Esophagus squamous epithelium (tissue), 5 donors: ENCODE measurements at places on chromosomes 1 and 21.

DNA sequence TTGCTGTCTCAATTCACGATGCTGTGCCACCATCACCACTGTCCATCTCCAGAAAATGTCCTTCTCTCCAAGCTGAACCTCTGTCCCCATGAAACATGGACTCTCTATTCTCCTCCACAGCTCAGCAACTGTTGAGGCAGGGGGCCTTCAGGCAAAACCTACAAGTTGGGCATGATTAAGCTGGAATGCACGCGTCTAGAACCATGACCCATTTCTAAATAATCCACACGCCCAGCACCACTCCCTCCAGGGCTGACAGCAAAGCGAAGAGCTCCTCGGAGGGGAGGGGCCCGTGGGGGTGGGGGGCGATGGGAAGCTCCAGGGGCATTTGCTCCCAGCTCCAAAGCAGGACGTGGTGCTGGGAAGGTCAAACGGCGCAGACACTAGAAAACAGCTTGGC, 3.3 kb upstream of the HES5 start:
- no peak for DNase-seq

DNA sequence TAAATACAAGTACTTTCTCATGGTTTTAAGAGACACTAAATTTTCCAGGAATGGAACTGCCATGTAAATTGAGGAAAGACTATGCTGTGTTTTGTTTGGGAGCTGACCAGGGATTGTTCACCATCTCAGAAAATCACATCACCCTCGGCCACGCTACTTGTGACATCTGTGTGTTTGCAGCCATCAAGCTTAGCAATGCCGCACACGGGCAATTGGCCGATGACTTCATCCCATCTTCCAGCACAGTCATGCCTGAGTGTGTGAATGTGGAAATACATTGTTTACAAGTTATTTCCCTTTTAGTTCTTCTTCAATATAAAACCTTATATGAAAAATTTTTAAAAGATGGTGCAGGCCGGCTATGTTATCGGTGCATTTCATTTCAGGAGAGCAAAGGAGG, 121.6 kb downstream of the GLIS1 start:
- DNase-seq: no peak

DNA sequence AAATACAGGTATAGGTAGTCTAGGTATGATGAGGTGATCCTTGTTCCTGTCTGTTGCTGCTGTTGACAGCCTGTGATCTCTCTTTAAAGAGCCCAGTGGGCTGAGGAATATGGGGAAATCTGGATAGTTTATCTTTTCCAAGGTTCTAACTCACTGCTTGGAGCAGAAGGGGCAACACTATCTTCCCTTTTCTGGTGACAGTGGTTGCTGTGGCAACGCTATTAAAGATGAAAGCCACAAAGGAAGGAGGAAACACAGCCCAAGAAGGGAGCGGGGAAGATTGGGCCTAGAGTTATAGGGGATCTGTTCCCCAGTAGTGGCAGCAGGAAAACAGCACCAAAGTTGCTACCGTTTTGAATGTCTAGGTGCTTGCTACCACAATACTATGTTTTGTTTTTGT, 8.8 kb downstream of the PCP4L1 start:
- DNase-seq: no peak

- DNase-seq: no peak
Observed at GRCh38 chr1:186165303-186165702, 209.8 kb downstream of the TPR start.

DNA sequence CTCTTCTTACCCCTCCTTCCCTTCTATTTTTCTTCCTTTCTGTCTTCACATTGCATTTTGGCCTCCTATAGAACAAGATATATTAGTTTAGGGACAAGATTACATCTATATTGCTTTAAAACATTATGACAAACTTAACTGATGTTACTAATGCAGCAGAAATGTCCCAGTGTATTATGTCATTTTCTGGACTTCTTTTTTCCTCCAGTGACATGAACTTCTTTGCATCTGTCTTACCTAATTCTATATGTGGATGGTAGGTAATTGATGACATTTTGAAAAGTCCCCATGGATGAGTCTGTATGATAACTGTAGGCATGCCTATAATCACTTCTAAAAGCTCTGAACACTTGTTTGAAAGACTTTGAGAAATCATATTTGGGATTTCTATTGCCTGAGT, 89.5 kb downstream of the FNBP1L start:
- DNase-seq: no peak

DNA sequence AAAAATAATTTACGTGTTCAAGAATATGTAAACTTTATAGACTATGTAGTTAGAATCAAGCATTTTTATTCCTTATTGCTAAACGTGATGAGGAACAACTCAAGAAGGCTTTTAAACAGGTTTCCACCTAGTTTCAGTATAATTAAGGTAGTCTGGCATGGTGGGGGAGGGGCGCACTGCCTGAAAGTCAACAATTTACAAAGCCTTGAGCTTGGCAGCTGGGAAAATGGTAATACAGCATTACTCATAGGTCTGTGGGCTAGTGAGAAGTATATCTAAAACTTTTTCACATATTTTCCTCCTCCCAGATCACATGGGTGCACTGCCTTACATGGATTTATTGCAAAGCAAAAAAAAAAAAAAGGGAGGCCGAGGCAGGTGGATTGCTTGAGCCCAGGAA, 75.2 kb downstream of the EVI5 start:
- DNase-seq: no peak

DNA sequence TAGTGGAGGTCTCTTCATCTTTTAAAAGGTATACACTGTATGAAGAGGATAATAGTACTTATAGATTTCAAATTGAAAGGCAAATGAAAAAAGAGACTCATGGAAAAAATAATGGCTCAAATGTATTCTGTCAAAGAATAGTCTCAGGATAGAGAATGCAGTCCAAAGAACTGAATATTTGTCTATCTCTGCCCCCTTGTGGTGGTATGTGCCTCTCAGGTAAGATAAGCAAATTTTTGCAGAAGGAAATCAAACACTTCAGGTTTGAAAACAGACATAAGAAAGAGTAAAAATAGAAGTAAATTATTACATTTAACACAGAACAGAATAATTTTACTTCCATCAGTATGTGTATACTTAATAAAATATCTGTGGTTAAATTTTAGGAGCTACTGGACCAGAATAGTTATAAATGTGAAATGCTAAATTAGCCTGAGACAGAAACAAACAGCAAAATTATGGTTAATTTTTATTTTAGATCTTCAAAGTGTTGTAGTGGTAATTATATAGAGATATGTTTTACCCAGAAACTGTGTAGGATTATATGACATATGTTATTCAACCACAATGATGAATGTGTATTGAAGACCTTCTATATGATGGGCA, 164.4 kb upstream of the PALMD start:
- DNase-seq: no peak

DNA sequence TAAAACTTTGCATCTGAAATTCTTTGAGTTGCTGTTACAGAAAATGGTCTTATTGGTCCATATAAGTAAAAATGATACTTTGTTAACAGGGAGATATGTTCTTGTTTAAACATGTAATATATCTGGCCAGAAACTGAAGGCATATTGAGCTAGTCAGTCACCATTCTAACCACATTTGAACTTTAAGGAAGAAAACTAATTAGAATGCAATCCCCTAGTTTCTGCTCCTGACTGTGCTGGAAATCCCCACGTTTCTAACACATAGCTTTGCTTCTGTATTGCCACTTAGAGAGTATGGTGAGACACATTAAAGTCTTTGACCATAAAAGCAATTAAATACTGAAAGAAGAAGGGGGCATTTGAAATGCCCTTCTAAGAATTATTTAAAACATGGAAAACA, 32.1 kb upstream of the HIVEP3 start:
- DNase-seq: no peak

DNA sequence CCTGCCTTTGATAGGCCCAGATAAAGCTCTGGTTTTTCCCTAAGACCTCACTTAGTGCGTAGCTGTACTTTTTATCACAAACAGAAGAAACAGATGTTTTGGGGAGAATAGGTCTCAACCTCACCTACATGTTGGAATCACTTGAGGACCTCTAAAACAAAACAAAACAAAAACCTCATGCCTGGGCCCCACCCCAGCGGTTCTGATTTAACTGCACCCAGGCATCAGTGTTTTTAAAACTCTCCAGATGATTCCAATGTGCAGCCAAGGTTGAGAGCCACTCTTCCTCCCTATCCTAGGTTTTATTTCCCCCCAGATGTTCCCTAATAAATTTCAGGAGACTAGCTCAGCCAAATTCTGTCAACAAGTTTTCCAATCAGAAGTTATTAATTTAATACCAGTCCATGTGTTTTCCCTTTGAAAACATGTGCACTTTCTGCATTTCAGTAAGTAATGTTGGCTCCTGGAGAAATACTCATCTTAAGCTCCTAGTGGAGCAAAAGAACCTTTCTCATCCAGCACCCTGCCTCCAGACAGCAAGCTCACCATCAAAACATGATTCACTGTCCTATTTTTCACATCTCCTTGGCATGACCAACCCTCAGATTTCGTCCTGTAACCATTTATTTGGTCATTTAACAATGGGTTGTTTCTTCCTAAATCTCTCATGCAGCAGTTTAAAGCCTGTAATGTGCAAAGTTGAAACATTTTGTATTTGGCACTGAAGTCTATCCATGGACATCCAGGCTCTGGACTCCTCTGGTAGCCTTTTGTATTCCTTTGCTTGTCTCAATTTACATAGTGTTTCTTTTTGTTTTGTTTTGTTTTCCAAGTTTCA, 27.5 kb downstream of the LRRC8C start:
- DNase-seq: no peak

DNA sequence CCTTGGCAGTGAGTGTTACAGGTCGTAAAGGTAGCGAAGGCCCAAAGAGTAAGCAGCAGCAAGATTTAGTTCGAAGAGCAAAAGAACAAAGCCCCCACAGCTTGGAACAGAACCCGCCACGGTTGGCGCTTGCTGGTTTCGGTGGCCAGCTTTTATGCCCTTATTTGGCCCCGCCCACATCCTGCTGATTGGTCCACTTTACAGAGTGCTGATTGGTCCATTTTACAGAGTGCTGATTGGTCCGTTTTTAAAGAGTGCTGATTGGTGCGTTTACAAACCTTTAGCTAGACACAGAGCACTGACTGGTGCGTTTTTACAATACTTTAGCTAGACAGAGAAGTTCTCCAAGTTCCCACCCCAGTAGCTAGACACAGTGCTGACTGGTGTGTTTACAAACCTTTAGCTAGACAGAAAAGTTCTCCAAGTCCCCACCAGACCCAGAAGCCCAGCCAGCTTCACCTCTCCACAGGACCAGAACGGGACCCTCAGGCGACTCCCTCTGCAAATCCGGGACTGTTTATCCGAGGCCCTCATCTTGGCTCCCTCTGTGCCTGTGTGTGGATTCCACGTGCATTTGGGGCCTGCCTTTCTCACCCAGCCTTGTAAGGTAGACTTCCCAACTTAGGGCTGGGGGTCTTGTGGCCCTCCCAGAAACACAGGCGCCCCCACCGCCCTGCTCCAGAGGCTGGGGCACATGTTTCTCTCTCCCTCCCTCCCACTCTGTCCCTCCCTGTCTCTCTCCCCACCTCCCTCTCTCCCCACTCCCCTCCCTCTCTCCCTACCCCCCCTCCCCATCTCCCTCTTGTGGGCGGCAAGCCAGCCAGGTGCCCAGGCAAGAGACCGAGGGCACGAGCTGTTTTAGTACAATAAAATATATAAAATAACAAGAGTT, 12.6 kb downstream of the FTCD start:
- DNase-seq: no peak
